ENCODE measurements at places on chromosomes 13 and 19. TPM values are rescaled to one million over a fixed set of nuclear protein-coding genes. Genes with fewer than 3 reads are reported as not detected.

The NLRP12 gene
- 0.57 TPM for total RNA-seq

DNA sequence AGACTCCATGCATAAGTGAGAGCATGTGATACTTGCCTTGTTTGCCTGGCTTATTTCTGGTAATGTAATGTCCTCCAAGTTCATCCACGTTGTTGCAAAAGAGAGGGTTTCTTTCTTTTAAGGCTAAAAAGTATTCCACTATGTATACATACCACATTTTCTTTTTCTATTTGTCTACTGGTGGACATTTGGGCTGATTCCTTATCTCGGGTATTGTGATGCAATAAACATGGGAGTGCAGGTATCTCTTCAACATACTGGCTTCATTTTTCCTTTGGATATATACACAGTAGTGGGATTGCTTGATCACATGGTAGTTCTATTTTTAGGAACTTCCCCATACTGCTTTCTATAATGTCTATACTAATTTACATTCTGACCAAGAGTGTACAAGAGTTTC, 49.6 kb upstream of the EBPL start:
- DNase-seq: no peak

- no peak for DNase-seq
Observed at GRCh38 chr19:15934332-15935078, at the start of gene CYP4F11. CYP4F11 (minus strand) TSS chr19:15934529; CDS start chr19:15934408, 121 bp downstream.

DNA sequence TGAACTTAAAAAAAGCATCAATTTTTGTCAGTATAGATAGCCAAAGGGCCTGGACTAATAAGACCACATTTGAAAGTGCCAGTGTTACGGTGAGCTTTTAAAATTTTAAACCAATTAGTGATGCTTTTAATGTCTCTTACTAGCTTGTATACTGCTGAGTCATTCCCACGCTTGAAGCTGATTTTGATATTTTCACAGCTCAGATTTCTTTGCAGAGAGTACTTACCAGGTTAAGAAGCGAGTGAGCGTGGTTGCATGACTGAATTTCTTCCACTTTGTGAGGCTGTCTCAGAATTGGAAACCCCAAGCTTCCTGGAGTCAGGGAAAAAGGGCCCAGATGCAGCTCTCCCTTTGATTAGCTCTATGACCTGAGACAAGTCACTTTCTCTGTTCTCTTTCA, 74.5 kb upstream of the NBEA start:
- no peak for DNase-seq

GRCh38 chr13:98797456-98797855, 45.0 kb upstream of the SLC15A1 start:
- no peak for DNase-seq
